T-helper 2 cell (primary cell): ENCODE measurements at places on chromosomes 1 and 21.

DNA sequence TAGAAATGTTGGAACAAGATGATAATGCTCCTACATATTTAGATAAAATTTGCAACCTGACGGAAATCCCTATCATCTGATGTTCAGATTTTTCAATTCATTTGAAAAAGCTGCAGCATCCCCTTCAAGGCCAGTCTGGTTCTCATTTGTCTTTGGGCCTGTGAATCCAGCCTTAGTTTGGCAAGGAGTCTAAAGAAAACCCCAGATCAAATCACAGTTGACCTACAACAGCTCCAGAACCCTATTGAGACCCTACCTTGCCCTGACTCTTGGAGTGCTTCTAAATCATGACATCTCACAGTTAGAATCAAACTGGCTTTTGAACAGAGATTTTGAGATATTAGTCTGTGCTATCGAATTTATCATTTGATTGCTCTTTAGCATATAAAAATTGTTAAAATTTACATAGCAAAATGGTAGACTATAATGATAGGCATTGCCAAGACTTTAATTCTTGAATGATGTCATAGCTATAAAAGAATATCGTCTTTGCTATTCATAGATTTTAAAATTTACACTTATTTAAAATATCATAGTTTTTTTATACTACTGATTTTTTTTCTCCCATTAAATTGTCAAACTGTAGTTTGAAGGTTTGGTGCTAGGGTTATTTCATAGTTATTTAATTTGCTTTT is 2.2 kb downstream of the PPP2R5A start:
- no peak for DNase-seq

GRCh38 chr1:41437011-41437355 is 47.5 kb downstream of the EDN2 start:
- DNase-seq, result no peak

GRCh38 chr1:33152685-33153432 is 29.0 kb downstream of the TRIM62 start:
- no peak for DNase-seq

DNA sequence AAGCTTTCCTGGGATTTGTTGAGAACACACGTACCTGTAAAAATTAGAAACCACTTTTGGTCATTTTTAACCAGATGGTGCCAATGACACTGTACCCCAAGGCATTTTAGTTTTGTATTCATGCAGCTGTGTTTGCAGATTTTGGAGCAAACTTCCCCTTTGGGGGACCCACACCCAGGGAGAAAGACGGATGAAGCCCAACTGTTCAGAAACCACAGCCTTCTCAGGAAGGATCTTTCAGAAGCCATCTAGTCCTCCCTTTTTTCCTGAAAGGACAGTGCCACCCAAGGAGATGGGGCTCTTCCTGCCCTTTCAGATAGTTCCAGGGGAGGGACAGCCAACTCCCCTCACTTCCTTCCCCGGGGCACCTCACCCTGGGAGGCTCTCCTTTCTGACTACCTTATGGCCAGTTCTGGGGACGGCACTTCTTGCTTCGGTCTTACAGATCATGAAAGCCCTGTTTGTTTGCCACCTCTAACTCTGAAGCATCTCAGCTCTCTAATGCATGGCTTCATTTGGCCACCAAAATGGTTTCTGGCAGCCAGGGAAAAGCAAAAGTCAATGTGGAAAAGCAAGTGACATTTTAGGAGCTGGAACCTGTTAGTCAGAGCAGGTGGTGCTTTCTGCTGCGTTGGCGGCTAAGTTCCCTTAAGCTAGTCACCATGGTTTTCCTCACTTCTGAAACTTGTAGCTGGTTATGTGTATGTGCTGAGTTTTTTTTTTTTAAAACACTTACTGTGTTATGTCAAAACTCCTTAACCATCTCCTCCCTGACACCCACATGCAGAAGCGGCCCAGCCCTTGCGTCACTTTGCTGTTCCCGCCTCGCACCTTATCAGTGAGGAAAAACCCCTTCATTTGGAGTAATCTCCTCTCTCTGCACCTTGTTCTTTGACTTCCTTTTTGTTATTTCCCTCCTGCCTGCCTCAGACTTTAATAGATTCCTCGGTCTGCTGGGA is 10.1 kb downstream of the TMCC2 start:
- DNase-seq, result peak; percentile 17

- no peak for DNase-seq
Measured at GRCh38 chr1:96967311-96967710, 245.7 kb downstream of the PTBP2 start.

- DNase-seq, result no peak
Measured at GRCh38 chr1:234681990-234682389, 72.0 kb upstream of the IRF2BP2 start.
